ENCODE measurements at places on chromosomes 12 and 14. TPM values are rescaled to one million over a fixed set of nuclear protein-coding genes. Genes with fewer than 3 reads are reported as not detected.

Gene ANHX
- polyA plus RNA-seq: not detected

Gene SUSD6
- polyA plus RNA-seq: 22.8 TPM

Gene SLC17A8
- polyA plus RNA-seq: not detected

Gene ACTN1
- 50.5 TPM for polyA plus RNA-seq

Gene ADGRD1
- 1.8 TPM for polyA plus RNA-seq

Gene SERPINA1
- polyA plus RNA-seq: 11.2 TPM

Gene DPF3
- polyA plus RNA-seq: 4.6 TPM

Gene IL31
- not detected for polyA plus RNA-seq

Gene HPD
- 4.4 TPM for polyA plus RNA-seq

Gene GLIPR1L2
- polyA plus RNA-seq: 1.6 TPM

Gene CSRNP2
- 22.0 TPM for polyA plus RNA-seq

Gene SERPINA10
- not detected for polyA plus RNA-seq

Gene KCNA5
- polyA plus RNA-seq: 0.98 TPM

Gene LPAR5
- 1.5 TPM for polyA plus RNA-seq

Gene ZNF84
- 17.0 TPM for polyA plus RNA-seq

Gene DDN
- 0.08 TPM for polyA plus RNA-seq

Gene LMNTD1
- polyA plus RNA-seq: 0.27 TPM

Gene NACA
- 1,809 TPM for polyA plus RNA-seq

Gene BDKRB1
- polyA plus RNA-seq: not detected

Gene DHRS2
- polyA plus RNA-seq: 2.7 TPM

Gene RND1
- polyA plus RNA-seq: 0.20 TPM

Gene KIF5A
- polyA plus RNA-seq: 1.9 TPM

Gene ORAI1
- 2.9 TPM for polyA plus RNA-seq

Gene SIX6
- 0.08 TPM for polyA plus RNA-seq

Gene PPP1R36
- polyA plus RNA-seq: 0.67 TPM

Gene CLEC12A
- polyA plus RNA-seq: 0.51 TPM

Gene GZMB
- polyA plus RNA-seq: 5.6 TPM

Gene SERPINA9
- not detected for polyA plus RNA-seq

Gene ZBTB42
- polyA plus RNA-seq: 2.3 TPM

Gene CCDC184
- polyA plus RNA-seq: 3.6 TPM

Gene USP15
- polyA plus RNA-seq: 93.2 TPM

Gene STYK1
- 0.13 TPM for polyA plus RNA-seq

Gene PLEKHD1
- 0.04 TPM for polyA plus RNA-seq

Gene EAPP
- polyA plus RNA-seq: 29.7 TPM

Gene OTOGL
- polyA plus RNA-seq: 0.13 TPM

Gene UNC79
- polyA plus RNA-seq: 4.3 TPM

Gene ZNF891
- polyA plus RNA-seq: 1.2 TPM

Gene TAS2R8
- polyA plus RNA-seq: not detected

Gene LIN7A
- polyA plus RNA-seq: 4.7 TPM

Gene TCL1B
- polyA plus RNA-seq: not detected

Gene TEX52
- polyA plus RNA-seq: not detected

Gene CELA1
- 0.80 TPM for polyA plus RNA-seq

Gene SMCO3
- 0.24 TPM for polyA plus RNA-seq

Gene HELB
- polyA plus RNA-seq: 0.93 TPM

Gene RAB15
- polyA plus RNA-seq: 5.8 TPM

Gene KLC1
- 120 TPM for polyA plus RNA-seq

Gene GPR68
- 1.2 TPM for polyA plus RNA-seq

Gene KRT73
- not detected for polyA plus RNA-seq

Gene SLC11A2
- polyA plus RNA-seq: 33.2 TPM

Gene TOMM20L
- not detected for polyA plus RNA-seq

Gene BIN2
- polyA plus RNA-seq: 4.3 TPM
